Left kidney (tissue), 8 donors: ENCODE measurements at places on chromosomes 13 and 19. TPM values are rescaled to one million over a fixed set of nuclear protein-coding genes. Genes with fewer than 3 reads are reported as not detected.
A peak's percentile ranks its signal among the peaks of the same experiment; 100 is the strongest.

The LILRB2 gene
- 0.45 TPM for polyA plus RNA-seq

The RNF17 gene
- 0.22 TPM for polyA plus RNA-seq

The RYR1 gene
- polyA plus RNA-seq = 9.6 TPM

The MLLT1 gene
- polyA plus RNA-seq = 67.6 TPM

The TMEM255B gene
- 5.4 TPM for polyA plus RNA-seq

The ZNF790 gene
- polyA plus RNA-seq = 14.2 TPM

The ZNF587B gene
- 24.9 TPM for polyA plus RNA-seq

The CNFN gene
- polyA plus RNA-seq = 0.55 TPM

The FFAR2 gene
- polyA plus RNA-seq = 0.78 TPM

The CEACAM20 gene
- not detected for polyA plus RNA-seq

The MYPOP gene
- polyA plus RNA-seq = 4.0 TPM

The RDH8 gene
- 0.40 TPM for polyA plus RNA-seq

The KLF2 gene
- 15.3 TPM for polyA plus RNA-seq

The KCNRG gene
- polyA plus RNA-seq = 2.1 TPM

The FLT3LG gene
- 3.3 TPM for polyA plus RNA-seq

- no peak for DNase-seq
These were observed 17.7 kb downstream of the NFIX start for GRCh38 chr19:13012690-13013608.

DNA sequence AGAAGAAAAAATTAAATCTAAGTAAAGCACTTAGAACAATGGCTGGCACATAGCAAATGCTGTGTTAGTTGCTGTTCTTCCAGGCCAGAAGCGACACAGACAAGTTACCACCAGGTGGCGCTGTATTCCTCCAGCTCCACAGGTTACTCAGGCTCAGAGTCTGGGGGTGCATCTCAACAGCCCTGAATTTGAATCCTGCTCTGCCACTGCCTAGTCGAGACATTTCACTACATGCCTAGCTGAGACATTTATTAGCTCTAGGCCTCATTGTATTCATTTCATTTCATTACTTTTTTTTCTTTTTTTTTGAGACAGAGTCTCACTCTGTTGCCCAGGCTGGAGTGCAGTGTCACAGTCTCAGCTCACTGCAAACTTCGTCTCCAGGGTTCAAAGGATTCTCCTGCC lies 16.4 kb upstream of the CYP2B6 start:
- peak; percentile 58 for DNase-seq

GRCh38 chr13:70729369-70729768 lies 621.1 kb upstream of the KLHL1 start:
- DNase-seq = no peak

- no peak for DNase-seq
These were observed 1227.5 kb upstream of the MIR17HG start for GRCh38 chr13:90120026-90120425.

DNA sequence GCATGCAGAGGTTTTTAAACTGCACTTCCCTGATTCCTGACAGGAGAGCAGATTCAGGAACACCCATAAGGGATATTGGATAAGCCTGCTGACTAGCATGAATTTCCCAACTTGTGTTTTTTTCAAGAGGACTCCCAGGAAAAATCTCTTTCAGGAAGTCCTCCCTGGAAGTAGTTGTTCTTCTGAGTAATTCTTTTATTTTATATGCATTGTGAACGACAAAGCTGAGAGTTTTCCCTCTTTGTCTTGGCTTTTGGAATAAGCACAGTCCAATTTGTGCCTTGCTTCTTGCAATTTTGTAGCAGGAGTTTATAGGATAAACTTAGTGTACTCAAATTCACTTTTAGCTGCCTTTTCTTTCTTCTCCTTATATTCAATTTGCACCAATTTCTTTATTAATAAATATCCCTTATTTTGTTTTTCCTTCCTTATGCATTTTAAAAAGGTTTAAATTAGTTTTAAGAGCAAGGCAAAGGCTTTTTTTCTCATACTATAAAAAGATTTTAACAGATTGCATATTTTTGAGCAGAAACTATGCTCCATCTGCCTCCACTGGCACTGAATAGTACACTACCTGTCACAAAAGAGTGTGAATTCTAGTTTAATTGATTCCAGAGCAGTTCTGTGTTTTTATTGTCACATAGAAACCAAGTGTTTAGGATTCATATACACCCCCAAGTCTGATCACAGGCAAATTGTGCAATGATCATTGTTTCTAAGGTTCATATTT lies 543.3 kb upstream of the SPRY2 start:
- DNase-seq = no peak

GRCh38 chr19:12156223-12157058 lies at the start of gene ZNF625:
TSS of gene ZNF625 (minus strand) at chr19:12156734. CDS start at chr19:12156558, 176 bp downstream.
- peak; percentile 93 for DNase-seq

DNA sequence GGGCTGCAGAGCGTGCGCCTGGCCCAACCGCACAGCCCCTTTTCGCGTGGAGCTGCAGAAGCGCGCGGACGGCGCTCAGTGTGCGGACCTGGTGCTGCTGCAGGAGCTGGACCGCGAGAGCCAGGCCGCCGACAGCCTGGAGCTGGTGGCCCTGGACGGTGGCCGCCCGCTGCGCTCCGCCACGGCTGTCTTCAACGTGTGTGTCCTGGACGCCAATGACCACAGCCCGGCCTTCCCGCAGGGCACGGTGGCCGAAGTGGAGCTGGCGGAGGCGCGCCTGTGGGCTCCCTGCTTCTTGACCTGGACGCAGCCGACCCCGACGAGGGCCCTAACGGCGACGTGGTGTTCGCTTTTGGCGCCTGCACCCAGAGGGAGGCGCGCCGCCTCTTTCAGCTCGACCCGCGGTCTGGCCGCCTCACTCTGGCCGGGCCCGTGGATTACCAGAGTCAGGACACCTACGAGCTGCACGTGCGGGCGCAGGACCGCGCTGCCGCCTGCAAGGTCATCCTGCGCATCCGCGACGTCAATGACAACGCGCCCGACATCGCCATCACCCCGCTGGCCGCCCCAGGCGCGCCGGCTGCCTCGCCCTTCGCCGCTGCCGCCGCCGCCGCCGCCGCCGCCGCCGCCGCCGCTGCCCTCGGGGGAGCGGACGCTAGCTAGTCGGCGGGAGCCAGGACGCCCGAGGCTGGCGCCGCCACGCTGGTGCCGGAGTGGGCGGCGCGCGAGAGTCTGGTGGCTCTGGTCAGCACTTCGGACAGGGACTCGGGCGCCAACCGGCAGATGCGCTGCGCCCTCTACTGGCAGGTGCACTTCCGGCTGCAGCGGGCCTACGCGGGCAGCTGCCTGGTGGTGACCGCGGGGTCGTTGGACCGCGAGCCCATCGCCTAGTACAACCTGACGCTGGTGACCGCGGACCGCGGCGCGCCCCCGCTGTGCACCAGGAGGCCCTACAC lies 172.2 kb downstream of the OLFM4 start:
- DNase-seq = peak; percentile 65

GRCh38 chr19:38661136-38661535 lies 13.7 kb downstream of the ACTN4 start:
- no peak for DNase-seq

DNA sequence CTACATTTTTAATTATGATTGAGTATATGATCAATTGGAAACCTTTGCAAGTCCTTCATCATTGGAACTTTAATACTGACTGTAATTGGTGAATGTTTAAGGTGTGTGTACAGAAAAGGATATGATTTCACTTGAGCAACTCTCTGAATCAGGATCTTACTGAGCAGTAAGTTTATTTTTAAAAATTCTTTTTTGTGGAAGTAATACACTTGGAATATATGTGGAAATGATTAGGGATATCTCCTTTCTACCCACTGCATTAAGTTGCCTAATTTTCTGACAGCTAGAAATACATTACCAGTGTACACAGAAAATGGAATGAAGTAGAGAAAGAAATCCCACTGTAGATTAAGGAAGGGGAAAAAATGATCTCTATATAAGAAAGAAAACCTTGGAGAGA lies 865.8 kb downstream of the PCDH9 start:
- DNase-seq = no peak

- DNase-seq = no peak
These were observed 34.5 kb downstream of the DNM2 start for GRCh38 chr19:10752237-10752912.

DNA sequence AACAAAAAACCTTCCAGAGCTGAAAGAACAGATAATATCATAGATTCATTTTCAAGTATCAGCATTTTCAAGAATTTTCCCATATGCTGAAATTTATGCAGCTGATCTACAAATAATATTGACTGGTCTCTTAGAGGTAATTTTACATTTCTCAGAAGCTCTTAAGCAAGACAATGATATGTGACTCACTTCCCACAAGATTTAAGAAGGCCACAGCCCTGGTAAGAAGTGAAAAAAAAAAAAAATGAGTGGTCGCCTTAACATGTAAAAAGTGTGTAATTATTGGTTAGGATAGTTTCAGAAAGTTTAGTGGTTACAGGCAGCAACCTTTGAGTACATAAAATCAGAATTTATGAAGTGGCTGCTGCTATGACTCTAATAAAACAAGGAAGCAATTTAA lies 54.5 kb downstream of the NUFIP1 start:
- DNase-seq = no peak

GRCh38 chr19:49423071-49423984 lies at the start of gene PTH2:
TSS of gene PTH2 (minus strand) at chr19:49423441. CDS start at chr19:49423339, 102 bp downstream.
- no peak for DNase-seq

DNA sequence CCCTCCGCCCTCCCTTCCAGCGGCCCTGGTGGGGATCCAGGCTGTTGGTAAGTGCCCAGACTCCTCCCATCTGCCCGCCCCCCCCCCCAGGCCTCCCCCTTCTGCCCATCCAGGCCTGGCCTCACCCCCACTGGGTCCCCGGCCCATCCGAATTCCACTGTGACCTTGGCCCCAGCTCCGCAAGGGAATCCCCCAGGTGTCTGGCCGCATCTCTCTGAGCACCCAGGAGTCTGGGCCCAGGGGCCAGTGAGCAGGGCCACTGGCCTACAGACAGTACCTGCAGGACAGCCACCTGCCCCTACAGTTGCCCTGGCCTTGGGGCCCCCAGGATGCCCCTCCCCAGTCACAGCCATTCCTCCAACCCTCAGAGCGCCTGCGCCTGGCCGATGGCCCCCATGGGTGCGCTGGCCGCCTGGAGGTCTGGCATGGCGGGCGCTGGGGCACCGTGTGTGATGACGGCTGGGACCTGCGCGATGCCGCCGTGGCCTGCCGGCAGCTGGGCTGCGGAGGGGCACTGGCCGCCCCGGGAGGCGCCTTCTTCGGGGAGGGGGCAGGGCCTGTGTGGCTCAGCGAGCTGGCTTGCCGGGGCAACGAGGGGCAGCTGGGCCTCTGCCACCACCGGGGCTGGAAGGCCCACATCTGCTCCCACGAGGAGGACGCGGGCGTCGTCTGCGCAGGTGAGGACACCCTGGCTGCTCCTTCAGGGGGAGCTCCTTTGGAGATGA lies 912 bp downstream of the SSC5D start:
- DNase-seq = no peak

- DNase-seq = no peak
These were observed 16.3 kb upstream of the PTPRS start for GRCh38 chr19:5356918-5357317.

DNA sequence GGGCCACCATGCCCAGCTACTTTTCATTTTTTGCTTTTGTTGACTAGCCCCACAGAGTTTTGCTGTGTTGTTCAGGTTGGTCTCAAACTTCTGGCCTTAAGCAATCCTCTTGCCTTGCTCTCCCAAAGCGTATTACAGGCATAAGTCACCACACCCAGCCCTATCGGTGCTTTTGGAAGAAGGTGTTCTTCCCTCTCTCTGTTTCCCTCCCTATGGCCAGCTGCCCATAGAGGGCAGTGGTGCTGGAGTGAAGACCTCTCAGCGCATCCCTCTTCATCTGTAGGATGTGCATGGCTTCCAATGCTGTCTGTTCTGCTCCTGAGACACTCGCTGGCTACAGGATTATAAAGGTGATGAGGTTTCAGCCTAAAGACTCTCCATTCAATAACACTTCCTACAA lies 1.3 kb upstream of the CD22 start:
- no peak for DNase-seq

GRCh38 chr13:39941911-39942551 lies 286.6 kb downstream of the COG6 start:
- no peak for DNase-seq

GRCh38 chr19:35657904-35658700 lies 8.2 kb upstream of the UPK1A start:
- no peak for DNase-seq

GRCh38 chr19:38849860-38850435 lies at the start of gene HNRNPL:
TSS of gene HNRNPL (minus strand) at chr19:38849986. CDS start at chr19:38849966, 20 bp downstream.
- DNase-seq = no peak

GRCh38 chr19:29704562-29705558 lies 10.2 kb downstream of the C19orf12 start:
- no peak for DNase-seq

DNA sequence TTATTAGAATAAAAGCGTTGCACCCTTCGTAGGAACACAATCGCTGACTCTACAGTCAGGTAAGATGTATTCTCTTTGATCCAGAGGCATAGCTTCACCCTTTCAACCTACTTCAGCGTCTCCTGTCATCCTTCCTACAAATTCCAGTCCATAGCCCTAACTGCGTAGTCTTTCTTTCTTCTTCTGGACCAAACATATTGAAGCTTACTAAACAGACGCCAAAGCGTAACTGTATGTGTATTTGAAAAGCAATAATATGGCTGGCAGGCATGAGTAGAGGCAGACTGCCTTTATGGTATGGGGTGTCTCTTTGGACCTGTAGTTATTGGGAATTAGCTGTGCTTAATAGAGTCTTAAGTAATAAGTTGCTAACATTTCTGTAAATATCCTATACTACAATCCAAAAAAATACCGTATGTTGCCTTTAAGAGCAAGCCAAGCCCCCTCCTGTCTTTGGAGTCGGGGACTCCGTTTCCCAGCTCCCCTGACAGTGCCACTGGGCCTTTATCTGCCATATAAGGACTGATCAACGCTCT lies 392 bp upstream of the ZNF548 start:
- no peak for DNase-seq

DNA sequence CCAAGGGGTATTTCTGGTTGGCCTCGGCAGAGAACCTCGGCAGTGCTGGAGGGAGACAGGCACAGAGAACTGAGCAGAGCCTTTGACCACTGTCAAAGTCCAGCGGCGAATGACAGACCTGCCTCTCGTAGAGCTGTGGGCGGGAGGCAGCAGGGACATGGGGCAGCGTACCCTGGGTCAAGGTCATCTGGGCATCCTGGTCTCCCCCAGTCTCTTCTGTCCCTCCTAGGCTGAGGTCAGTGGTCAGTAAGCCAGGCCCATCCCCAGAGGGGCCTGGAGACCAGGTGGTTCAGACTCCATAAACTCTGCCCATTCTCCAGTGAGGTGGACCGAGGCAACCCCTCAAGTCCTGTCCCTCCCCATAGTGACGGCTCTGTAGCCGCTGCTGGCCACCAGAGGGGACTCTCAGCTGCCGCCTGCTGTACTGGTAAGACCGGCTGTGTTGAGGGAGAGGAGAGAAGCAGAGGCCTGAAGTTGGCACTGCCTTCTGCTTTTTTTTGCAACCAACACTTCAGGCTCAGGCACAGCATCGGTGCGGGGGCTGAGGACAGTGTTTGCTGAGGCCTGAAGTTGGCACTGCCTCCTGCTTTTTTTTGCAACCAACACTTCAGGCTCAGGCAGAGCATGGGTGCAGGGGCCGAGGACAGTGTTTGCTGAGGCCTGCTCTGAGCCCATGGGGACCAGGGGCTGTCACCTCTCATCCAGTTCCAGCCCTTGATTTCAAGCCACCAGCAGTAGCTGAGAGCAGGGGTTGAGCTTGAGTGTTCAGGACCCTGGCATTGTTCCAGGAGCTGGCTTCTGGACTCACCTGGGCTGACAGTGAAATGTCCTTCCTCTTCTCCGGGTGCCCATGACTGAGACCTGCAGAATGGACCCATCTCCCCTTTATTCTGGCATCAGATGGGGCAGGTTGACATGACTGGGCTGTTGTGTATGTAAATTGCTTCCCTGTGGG lies at the start of gene PGLYRP2:
TSS of gene PGLYRP2 (minus strand) at position 111 of the 955 bp plus-strand sequence. CDS start 130 bp downstream, outside the sequence.
- peak; percentile 24 for DNase-seq
